NCI-H187 (cell line): ENCODE measurements at places on chromosomes 5 and 9.

- DNase-seq, result no peak
Observed at GRCh38 chr5:101997235-101997634, 298.8 kb downstream of the SLCO4C1 start.

DNA sequence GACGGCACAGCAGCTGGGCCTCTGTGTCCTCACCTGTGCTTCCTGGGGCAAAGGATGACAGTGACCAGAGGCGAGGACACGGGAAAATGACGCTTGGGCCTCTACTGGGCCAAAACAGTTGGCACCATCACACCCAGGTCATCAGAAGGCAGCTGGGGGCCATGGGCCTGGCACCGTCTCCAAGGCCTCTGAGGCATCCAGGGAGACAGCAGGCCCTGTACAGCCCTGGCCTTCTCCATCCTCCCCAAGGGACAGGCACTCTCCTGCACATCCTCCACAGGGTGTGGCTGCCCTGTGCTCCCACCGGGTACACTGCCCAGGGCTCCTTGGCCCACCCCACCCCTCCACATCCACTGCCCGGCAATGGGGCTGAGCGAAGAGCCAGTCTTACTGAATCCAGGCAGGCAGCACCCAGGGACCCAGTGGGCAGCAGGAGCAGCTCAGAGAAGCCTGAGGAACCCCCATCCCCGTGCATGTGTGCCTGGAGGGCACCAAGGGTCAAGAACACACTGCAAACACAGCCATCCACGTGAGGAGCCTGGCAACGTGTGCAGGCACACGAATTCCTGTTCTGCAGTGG lies 4.0 kb downstream of the LPCAT1 start:
- DNase-seq, result no peak

- DNase-seq, result no peak
Observed at GRCh38 chr5:109643791-109644350, 45.9 kb upstream of the MAN2A1 start.

DNA sequence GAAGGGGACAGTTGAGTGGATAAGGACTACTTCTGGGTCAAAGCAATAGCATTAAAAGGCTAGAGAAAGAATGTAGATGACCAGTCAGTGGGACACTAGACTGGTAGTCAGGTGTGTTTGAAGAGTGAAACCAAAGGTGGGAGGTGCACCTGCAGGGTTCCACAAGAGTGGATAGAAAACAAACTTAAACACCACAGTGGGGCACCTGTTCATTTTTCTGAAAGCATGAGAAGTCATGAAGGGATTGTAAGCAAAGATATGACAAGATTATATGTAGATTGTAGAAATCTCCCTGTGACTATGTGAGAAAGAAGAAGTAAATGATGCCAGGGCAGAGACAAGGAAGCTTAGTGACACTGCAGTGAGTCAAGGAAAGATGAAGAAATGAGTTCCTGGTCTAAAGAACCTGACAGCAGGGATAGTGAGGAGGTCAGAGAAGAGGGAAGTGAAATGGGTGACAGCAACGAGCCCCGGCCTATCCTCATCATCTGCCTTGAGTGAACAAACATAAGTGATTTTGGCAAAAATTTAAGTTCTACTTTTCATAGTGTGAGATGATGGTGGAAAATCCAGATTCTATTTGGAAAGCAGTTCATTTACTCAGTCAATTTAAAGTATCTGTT lies 296.9 kb downstream of the TLE4 start:
- no peak for DNase-seq

- DNase-seq, result no peak
Observed at GRCh38 chr5:6365977-6366590, 12.3 kb downstream of the MED10 start.

GRCh38 chr5:129679671-129680070 lies 68.2 kb upstream of the MINAR2 start:
- no peak for DNase-seq

DNA sequence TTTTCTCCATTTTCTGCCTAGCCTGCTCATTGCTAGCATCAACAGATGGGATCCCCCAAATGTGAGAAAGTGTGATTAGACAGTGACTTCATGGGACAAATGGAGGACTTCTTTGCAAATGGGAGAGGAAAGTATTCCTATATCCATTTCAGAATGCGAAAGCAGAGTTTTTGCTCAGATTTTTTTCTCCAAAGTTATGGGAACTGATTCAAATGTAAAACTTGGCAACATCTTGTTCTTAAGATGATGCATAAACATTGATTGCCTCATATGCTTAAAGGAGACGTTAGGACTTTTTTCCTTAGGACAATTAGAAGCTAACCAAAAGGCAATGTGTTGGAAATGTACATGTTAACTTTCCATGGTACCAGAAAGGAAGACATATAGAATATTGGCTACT lies 704.3 kb upstream of the ZNF608 start:
- DNase-seq, result no peak

DNA sequence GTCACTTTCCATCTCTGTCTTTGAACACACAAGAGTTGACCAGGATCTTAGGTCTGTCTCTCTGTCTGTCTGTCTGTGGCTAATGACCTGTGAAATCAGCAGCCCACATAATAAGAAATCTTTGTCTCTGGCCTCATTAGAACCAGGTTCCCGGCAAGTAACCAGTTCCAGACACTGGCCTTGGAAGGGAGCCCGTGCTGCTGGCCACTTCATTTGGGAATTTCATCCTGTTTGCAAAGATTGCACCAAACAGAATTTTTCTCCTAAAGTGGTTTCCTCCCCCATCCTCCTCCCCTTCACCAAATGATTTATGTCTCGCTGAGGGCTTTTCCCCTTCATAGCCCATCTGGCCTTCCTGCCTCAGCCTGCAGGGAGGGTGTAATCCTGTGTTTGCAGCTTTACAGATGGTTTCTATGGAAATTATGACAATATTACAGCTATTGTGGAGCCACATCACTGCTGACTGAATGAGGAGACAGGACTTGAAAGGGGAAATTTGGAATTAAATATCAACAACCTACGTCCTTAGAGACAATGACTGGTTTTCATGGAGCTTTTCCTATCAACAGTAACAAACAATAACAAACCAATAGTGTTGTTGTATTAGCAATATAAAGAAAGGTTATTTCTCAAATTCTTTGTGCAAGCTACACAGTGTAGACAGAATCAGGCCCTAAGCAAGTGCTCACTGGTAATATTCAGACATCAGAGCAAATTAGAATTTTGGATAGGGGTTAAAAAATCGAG lies 25.7 kb downstream of the DPYSL3 start:
- DNase-seq, result peak; percentile 38

DNA sequence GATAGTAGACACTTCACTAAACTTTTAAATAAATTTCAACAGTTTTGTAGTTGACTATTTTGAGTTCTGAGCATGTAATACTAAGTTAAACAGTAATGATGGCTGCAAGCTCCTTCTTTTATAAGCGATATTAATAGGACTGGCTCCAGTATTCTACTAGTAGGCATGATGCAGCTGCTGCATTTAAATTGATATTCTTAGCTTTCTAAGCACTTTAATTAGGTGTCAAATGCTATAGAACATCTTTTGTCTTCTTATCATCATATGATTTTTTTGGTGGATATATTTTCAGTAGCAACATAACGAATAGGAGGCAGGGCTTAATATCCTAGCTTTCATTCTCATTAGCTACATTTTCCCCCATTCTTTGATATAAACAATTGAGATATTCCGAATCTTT lies 141.1 kb downstream of the FBXO4 start:
- no peak for DNase-seq

- DNase-seq, result no peak
Observed at GRCh38 chr5:54823006-54823405, 162.4 kb downstream of the ESM1 start.

DNA sequence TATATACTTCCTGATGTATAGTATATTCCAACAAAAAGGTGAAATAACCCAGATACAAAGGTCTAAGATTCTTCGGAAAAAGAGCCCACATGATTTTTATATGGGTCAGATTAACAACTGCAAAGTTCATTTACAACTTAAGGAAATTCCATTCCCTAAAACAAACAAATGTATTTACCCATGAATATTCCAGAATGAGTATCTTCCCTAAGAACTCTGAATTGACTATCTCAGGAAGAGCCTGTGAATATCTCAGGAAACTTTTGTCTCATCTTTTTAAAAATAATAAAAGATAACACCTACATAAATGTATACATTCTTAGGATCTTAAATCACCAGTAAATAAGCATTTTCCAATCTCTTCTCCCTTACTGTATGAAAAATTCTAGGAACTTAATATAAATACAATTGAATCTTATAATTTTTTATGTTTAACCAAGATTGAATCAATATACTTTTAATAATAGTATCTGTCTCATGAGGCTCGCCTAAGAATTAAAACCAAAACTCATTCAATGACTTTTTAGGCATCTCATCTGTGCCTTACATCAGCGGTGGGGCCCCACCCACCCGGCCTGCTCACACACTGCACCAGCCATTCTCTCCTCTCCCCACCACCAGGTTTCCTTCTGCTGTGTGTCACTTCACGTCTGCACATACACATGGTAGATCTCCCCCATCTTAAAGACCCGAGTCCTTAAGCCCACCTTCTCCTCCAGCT lies 78.1 kb downstream of the RAPGEF1 start:
- no peak for DNase-seq

DNA sequence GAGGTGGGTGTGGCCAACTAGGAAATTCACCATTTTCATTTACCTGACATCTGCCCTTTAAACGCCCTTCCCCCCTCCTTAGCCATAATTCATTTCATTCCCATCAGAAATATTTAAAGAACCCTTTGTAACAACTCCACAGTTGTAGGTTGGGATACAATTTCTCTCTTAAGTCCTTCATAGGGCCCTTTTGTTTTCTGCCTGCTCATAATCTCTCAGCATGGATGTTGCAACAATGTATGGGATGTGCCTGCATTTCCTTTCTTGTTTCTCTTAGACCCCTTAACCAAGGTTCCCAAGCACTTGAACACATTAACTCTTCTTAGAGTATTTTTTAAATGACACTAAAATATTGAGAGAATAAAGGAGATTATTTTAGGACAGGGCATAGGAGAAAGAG lies 51.7 kb upstream of the MYO10 start:
- DNase-seq, result no peak
